ENCODE measurements at places on chromosomes 1 and 21. TPM values are rescaled to one million over a fixed set of nuclear protein-coding genes. Genes with fewer than 3 reads are reported as not detected.

The ACKR1 gene
- not detected for total RNA-seq

The CD1E gene
- total RNA-seq = not detected

The PCP4 gene
- not detected for total RNA-seq

The BARHL2 gene
- total RNA-seq = not detected

The SPRR5 gene
- not detected for total RNA-seq

The UQCRH gene
- total RNA-seq = 273 TPM

The CYP4A11 gene
- total RNA-seq = not detected

Measured in activated CD4-positive, alpha-beta T cell treated with anti-CD3 and anti-CD28 coated beads, Interleukin-2, amount 10 ng/mL, durations not matched to agents 7 days and 5 days (primary cell).